ENCODE measurements at places on chromosomes 1 and 21.

GRCh38 chr1:79847700-79848099, 841.2 kb upstream of the ADGRL4 start:
- DNase-seq, result no peak

- DNase-seq, result no peak
Observed at GRCh38 chr1:174013864-174014418, 8.2 kb downstream of the RC3H1 start.

- DNase-seq, result no peak
Observed at GRCh38 chr1:236701782-236702181, 15.5 kb downstream of the ACTN2 start.

DNA sequence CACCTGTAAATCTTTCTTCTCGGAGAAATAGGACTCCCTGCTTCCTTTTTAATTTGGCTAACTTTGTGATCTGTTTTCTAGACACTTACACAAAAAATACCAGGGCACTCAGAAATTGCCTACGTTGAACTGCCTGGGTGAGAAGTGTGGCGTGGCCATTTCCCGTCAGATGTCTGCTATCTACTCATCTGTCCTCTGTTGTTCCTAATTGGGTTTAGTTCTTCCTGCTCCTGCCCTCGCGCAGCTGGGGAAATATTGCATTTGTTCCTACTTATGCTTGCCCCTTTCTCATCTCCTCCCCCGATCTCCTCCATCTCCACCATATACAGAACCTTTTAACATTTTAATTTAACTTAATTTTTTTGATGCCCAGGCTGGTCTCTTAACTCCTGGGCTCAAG, 55.1 kb downstream of the CD58 start:
- DNase-seq, result no peak

GRCh38 chr1:182244451-182244850, 147.1 kb downstream of the GLUL start:
- DNase-seq, result no peak
